ENCODE measurements at places on chromosomes 1 and 21.
A peak's percentile ranks its signal among the peaks of the same experiment; 100 is the strongest.

DNA sequence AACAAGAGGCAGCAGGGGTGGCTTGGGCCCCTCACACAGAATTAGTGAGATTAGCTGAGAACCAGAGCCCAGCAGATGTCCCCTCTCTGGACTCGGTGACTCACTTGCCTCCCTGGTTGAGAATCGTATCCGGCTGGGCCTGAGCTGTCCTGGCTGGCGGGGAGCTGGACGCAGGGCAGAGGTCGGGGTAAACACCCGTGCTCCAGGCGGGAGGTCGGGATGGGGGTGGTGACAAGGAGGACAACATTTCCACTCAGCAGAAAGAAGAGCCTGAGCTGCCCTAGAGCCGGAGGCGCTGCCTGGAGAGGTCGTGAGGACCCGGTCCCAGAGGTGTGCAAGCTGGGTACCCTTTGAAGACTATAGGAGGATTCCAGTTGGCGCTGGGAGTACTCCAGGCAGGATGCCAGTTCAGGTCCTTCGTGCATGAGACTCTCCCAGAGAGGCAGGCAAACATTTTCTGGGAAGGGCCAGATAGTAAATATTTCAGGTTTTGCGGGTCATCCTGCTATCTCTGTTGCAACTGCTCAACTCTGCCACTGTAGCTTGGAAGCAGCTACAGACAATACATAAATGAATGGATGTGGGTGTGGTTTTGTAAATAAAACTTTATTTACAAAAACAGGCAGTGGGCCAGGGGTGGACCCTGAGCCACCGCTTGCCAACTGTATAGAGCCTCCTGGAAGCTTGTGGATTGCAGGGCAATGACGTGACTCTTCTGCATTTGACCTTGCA, 116.8 kb upstream of the WNT4 start:
- no peak overlapping the region for H3K27ac ChIP-seq
- no peak for DNase-seq

- H3K4me1 ChIP-seq, result peaks cover 73% of the 10 kb centered on the region
- no peaks in the 10 kb centered on the region for H3K27me3 ChIP-seq
- DNase-seq, result no peak
These were observed 16.6 kb downstream of the TRIM62 start for GRCh38 chr1:33165209-33165608.

DNA sequence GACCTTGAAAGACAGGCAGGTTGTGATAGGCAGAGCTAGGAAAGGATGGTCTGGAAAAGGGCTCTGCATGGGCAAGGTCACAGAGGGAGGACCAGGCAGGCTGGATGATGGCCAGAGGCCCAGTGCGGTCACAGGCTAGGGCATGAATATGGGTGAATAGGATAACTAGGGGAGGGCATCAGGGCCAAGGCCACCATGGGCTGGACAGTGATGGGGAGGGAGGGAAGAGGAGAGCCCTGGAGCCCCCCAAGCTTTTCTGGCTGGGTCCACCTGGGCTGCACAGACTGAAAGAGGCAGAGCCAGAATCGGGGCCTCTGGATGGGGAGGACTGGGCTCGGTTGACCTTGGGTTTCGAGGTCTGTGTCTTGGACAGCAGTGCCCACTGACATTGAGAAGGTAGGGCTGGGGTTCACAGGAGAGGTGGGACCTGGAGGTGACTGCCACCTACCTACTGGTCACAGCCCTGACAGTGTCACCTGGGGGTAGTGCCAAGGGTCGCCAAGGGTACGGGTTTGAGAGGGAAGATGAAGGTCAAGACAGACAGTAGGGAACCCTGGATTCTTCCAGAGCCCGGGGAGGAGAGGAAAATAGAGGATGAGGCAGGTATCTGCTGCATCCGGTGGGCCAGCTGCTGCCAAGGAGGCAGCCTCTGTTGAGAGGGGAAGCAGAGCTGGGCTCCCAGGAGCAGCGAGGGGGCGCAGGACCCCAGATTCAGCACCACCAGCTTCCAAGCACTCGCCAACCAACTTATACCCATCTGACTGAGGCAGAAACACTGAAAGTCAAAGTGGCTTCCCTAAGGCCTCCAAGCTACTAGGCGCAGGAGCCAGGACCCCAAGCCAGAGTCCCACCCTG, 6.1 kb upstream of the NPHP4 start:
- no peak overlapping the region for H3K4me3 ChIP-seq
- peaks cover 14% of the 10 kb centered on the region for H3K27me3 ChIP-seq
- no peaks in the 10 kb centered on the region for H3K36me3 ChIP-seq
- no peak overlapping the region for H3K27ac ChIP-seq
- no peak for DNase-seq
- peaks cover 9% of the 10 kb centered on the region for H3K4me1 ChIP-seq

GRCh38 chr21:32034850-32035249, 162.0 kb downstream of the HUNK start:
- peaks cover 9% of the 10 kb centered on the region for H3K4me1 ChIP-seq
- DNase-seq, result no peak
- no peak overlapping the region for H3K4me3 ChIP-seq
- no peaks in the 10 kb centered on the region for H3K27me3 ChIP-seq
- no peak overlapping the region for H3K27ac ChIP-seq

DNA sequence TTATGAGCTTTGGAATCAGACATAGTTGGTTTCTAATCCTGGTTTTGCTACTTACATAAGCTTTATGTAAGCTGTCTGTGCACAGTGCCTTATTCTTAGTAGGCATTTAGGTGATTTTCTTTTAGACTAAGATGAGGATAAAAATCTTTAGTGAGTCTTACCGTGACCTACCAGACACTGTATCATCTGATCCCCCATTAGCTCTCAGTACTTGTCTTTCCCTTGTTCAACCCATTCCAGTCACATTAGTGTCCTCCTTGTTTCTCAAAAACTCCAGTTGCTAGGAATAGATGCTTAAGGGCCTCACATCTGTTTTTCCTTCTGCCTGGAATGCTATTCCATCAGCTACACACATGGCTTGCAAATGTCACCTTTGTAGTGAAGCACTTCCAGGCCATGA, 18.8 kb downstream of the PPP1R12B start:
- no peak overlapping the region for H3K4me3 ChIP-seq
- no peak for DNase-seq
- H3K27me3 ChIP-seq, result no peaks in the 10 kb centered on the region
- H3K27ac ChIP-seq, result no peak overlapping the region
- no peaks in the 10 kb centered on the region for H3K4me1 ChIP-seq

- H3K4me3 ChIP-seq, result no peak overlapping the region
- no peak for DNase-seq
- H3K4me1 ChIP-seq, result peaks cover 21% of the 10 kb centered on the region
- no peaks in the 10 kb centered on the region for H3K36me3 ChIP-seq
These were observed 6.6 kb upstream of the C2CD2 start for GRCh38 chr21:41960386-41960785.

GRCh38 chr1:40041466-40041838, 923 bp downstream of the CAP1 start:
- peak overlapping the region; percentile 99 for H3K27ac ChIP-seq
- peak overlapping the region; percentile 96 for H3K4me3 ChIP-seq
- H3K4me1 ChIP-seq, result peaks cover 42% of the 10 kb centered on the region
- H3K36me3 ChIP-seq, result peaks cover 9% of the 10 kb centered on the region

DNA sequence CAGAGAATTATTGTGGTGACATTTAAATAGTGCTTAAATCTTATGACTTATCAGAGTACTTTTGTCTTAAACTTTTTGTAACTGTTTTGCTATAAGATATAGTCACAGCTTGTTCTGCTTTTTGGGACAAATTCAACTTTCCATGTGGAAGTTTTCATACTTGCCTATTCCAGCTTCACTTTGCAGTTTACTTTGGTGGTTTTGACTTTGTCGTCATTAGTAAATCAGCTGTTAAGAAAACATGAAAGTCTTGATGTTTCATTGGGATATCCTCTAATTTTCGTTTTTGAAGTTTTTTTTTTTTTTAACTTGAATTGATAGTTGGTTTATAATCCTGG, 31.3 kb downstream of the SDCCAG8 start:
- H3K27ac ChIP-seq, result peak overlapping the region; percentile 5
- H3K36me3 ChIP-seq, result peaks cover 52% of the 10 kb centered on the region
- peaks cover 21% of the 10 kb centered on the region for H3K4me1 ChIP-seq

GRCh38 chr1:48873944-48874343, 97.3 kb upstream of the BEND5 start:
- H3K4me1 ChIP-seq, result peaks cover 3% of the 10 kb centered on the region
- H3K27me3 ChIP-seq, result peaks cover 9% of the 10 kb centered on the region
- H3K27ac ChIP-seq, result no peak overlapping the region
- no peak for DNase-seq
- no peaks in the 10 kb centered on the region for H3K36me3 ChIP-seq

DNA sequence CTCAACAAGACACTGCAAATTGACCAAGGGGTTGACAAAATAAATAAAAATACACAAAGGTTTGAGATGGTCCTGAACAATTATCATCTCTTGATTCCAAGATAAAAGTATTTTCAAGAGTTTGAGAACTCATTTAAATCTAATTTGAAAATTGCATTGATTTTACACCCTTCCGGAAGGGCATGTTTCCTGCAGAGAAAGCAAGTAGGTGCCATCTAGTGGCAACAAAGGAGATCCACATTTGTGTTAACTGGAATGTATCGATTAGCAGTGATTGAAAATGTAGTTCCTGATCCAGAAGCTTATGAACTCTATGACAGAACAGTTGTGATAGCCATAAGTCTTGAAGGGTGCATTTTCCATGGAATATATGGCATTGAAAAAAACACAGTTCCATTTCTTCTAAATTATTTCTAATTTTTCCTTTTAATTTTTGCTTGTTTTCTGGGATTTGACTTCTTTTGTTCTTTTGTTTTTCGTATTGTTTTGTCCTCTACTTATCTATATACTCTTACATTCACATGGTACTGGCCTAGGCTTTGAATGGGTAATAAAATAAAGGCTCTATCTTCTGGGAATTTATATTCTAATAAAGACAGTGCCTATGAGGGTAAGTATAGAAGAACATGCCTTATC, 143.7 kb downstream of the DNM3 start:
- DNase-seq, result no peak
- no peaks in the 10 kb centered on the region for H3K27me3 ChIP-seq
- H3K36me3 ChIP-seq, result no peaks in the 10 kb centered on the region
- no peak overlapping the region for H3K27ac ChIP-seq

GRCh38 chr1:228809621-228810394, 74.5 kb downstream of the RHOU start:
- H3K36me3 ChIP-seq, result no peaks in the 10 kb centered on the region
- H3K4me3 ChIP-seq, result no peak overlapping the region
- no peak for DNase-seq
- peak overlapping the region; percentile 2 for H3K27ac ChIP-seq

- H3K27me3 ChIP-seq, result no peaks in the 10 kb centered on the region
- peaks cover 10% of the 10 kb centered on the region for H3K36me3 ChIP-seq
- H3K27ac ChIP-seq, result peak overlapping the region; percentile 74
- no peak for DNase-seq
- H3K4me3 ChIP-seq, result no peak overlapping the region
These were observed 39.9 kb downstream of the ENAH start for GRCh38 chr1:225613006-225613405.

- H3K36me3 ChIP-seq, result peaks cover 3% of the 10 kb centered on the region
- H3K4me1 ChIP-seq, result peaks cover 7% of the 10 kb centered on the region
- no peak for DNase-seq
- no peak overlapping the region for H3K27ac ChIP-seq
- no peak overlapping the region for H3K4me3 ChIP-seq
These were observed 60.3 kb upstream of the GADD45A start for GRCh38 chr1:67624680-67625079.

DNA sequence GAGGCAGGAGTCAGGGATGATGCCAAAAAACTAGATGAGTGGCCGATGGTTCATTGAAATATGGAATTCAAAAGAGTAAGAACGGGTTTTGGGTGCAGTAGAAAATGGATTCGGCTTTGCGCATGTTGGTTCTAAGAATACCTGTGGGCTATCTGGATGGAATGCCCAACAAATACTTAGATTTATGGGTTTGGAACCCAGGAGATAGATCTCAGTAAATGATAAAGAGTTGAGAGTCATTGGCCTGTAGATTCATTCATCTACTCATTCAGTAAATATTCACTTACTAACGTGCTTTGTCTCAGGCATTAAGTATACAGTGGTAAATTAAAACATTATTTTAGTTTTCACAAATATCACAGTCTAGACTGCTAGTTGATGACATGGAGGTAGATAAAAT, 247.7 kb downstream of the NFIA start:
- peaks cover 19% of the 10 kb centered on the region for H3K36me3 ChIP-seq
- DNase-seq, result no peak
- H3K4me3 ChIP-seq, result no peak overlapping the region
- H3K27ac ChIP-seq, result no peak overlapping the region
- H3K27me3 ChIP-seq, result no peaks in the 10 kb centered on the region
- H3K4me1 ChIP-seq, result peaks cover 33% of the 10 kb centered on the region

- H3K27me3 ChIP-seq, result no peaks in the 10 kb centered on the region
- DNase-seq, result peak; percentile 45
- H3K36me3 ChIP-seq, result no peaks in the 10 kb centered on the region
- H3K4me1 ChIP-seq, result peaks cover 26% of the 10 kb centered on the region
These were observed 57.5 kb downstream of the BCL9 start for GRCh38 chr1:147598621-147599361.

GRCh38 chr1:19370453-19371170, 58.5 kb downstream of the SLC66A1 start:
- peaks cover 3% of the 10 kb centered on the region for H3K36me3 ChIP-seq
- H3K4me3 ChIP-seq, result no peak overlapping the region
- no peak for DNase-seq
- no peak overlapping the region for H3K27ac ChIP-seq
- no peaks in the 10 kb centered on the region for H3K27me3 ChIP-seq
- H3K4me1 ChIP-seq, result peaks cover 24% of the 10 kb centered on the region

Measured in mesothelial cell of epicardium (in vitro differentiated cells).